ENCODE measurements at places on chromosomes 2 and 18. TPM values are rescaled to one million over a fixed set of nuclear protein-coding genes. Genes with fewer than 3 reads are reported as not detected.

Gene EIF4E2
- 87.1 TPM for total RNA-seq

Gene PROM2
- total RNA-seq, result 1.7 TPM

Gene FBXO48
- 0.63 TPM for total RNA-seq

Gene KLHL14
- not detected for total RNA-seq

Gene RAB6C
- total RNA-seq, result 0.24 TPM

Gene PSMA8
- total RNA-seq, result not detected

Gene IL18R1
- 0.49 TPM for total RNA-seq

Gene SCTR
- not detected for total RNA-seq

Gene SPP2
- not detected for total RNA-seq

Gene CXCR2
- not detected for total RNA-seq

DNA sequence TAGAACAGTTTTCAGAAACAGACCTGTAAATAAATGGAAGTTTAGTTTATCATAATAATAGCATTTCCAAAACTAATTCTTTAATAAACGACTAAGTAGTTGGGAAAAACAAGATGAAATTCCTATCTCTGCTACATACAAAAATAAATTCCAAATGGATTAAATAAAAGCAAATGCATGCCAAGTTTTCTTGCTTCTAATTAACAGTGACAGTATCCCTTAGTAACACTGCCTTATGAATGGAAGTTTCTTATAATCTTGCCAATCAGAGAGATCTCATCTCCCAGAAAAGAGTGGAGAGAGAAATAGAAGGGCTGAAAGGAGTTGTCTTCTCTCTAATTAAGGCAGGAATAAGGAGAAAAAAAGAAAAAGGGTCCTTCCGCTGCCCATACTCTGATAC, 133.9 kb downstream of the GFPT1 start:
- no peak overlapping the region for H3K27ac ChIP-seq
- DNase-seq, result no peak
- no peaks in the 10 kb centered on the region for H3K27me3 ChIP-seq

DNA sequence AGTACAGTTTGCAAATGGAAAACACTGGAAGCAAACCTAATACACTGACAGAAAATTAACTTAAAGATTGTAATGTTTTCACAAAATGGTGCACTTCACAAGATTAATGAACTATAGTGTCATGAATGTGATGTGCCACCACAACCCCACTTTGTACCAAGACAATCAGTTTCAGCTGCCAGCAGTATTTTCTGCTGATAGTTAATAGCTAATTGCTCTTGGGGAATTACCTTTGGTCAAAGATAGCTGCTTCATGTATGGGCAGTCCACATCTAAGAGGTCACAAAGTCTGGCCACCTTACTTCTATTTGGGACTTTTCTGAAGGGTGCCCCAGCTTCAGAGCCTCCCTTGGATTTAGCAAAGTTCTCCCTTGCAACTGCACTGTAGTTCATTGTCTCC, 254.0 kb downstream of the CALCRL start:
- H3K27me3 ChIP-seq, result peaks cover 6% of the 10 kb centered on the region
- no peak for DNase-seq
- H3K4me3 ChIP-seq, result no peak overlapping the region
- peaks cover 2% of the 10 kb centered on the region for H3K36me3 ChIP-seq
- no peak overlapping the region for H3K27ac ChIP-seq

- H3K27me3 ChIP-seq, result no peaks in the 10 kb centered on the region
- H3K36me3 ChIP-seq, result no peaks in the 10 kb centered on the region
- DNase-seq, result no peak
- no peak overlapping the region for H3K27ac ChIP-seq
Measured at GRCh38 chr2:129699781-129700573, 279.5 kb upstream of the RAB6C start.

DNA sequence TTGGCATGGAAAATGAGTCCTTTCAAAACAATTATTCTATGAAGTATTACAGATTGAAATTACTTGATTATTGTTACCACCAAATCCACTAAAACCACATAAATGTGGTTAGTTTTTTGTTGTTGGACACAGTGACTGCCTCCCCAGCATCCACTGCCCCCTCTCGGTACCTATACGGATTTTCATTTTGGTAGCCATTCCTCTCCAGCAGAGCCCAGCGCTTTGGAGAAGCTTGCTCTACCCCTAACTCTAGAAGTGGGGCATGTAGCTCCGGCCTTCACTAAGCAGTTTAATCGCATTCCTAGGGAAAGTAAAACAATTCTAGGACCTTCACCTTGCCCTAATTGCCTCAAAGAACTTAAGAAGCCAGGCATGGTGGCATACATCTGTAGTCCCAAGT, 24.2 kb downstream of the OLA1 start:
- no peak overlapping the region for H3K27ac ChIP-seq
- H3K27me3 ChIP-seq, result no peaks in the 10 kb centered on the region
- no peak for DNase-seq
- no peak overlapping the region for H3K4me3 ChIP-seq

DNA sequence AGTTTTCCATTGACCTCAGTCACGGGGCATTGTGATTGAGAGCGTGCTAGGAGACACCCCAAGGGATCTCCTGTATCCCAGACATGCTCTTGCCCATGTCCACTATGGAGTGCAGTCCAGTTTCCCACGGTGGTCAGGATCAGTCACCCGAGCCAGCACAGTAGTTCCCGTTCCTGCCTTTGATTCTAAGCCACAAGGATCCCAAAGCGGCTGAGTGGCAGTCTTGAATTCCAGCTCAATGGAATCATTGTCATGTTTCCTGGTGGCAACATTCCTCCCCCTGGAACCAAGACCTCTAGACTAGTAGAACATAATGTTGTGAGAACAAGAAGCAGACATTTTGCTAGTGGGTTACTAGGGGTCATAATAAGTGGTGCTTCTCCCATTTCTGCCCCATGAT, 154.3 kb downstream of the SEPTIN10 start:
- peak overlapping the region; percentile 96 for H3K27ac ChIP-seq
- H3K4me1 ChIP-seq, result peaks cover 62% of the 10 kb centered on the region
- H3K36me3 ChIP-seq, result peaks cover 23% of the 10 kb centered on the region
- H3K27me3 ChIP-seq, result no peaks in the 10 kb centered on the region
- no peak overlapping the region for H3K4me3 ChIP-seq

DNA sequence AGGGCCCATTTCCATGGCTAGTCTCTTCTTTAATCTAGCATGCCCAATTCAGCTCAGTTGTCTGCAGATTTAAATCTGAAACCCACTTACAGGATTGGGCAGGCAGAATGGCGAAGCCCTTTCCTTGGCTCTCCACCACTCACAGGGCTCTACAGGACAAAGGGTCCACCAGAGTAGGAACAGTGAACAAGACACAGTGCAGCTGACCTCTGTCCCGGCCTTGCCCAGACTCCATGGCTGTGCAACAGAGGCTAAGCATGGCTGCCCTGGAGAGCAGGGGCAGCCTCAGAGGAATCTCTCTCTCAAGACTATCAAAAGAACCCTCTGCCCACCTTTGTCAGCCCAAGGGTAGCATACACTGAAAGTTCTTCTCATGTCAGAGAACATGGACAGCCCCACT, 9.7 kb upstream of the ATP6V1B1 start:
- peaks cover 18% of the 10 kb centered on the region for H3K36me3 ChIP-seq
- no peaks in the 10 kb centered on the region for H3K27me3 ChIP-seq
- no peak overlapping the region for H3K4me3 ChIP-seq
- peak; percentile 36 for DNase-seq
- no peaks in the 10 kb centered on the region for H3K4me1 ChIP-seq
- no peak overlapping the region for H3K27ac ChIP-seq

DNA sequence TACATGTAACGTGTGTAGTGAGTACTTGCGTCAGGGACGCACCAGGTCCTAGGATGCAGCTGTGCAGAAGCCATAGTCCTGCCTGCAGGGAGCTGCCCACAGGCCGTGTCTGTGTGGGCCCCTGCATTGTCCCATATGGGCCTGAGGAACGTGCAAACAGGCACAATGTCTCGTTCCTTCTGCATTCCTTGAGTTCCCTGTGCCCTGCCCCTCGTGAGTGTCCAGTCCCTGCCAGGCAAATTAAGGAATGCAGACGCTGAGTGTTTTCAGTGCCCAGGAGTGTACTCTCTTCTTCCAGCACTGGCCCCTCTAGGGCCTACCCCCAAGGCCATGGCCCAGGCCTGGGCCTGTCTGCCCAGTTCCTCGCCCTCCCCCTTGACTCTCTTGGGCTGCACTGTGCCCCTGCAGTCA, 61.8 kb downstream of the FAM168B start:
- H3K27me3 ChIP-seq, result no peaks in the 10 kb centered on the region
- peaks cover 2% of the 10 kb centered on the region for H3K36me3 ChIP-seq
- no peak for DNase-seq
- H3K4me1 ChIP-seq, result peaks cover 15% of the 10 kb centered on the region
- H3K27ac ChIP-seq, result peak overlapping the region; percentile 12
- no peak overlapping the region for H3K4me3 ChIP-seq

- H3K36me3 ChIP-seq, result peaks cover 38% of the 10 kb centered on the region
- H3K27me3 ChIP-seq, result no peaks in the 10 kb centered on the region
- no peak for DNase-seq
- H3K27ac ChIP-seq, result peak overlapping the region; percentile 92
- peaks cover 97% of the 10 kb centered on the region for H3K4me1 ChIP-seq
Measured at GRCh38 chr18:48940854-48941611, 9.7 kb downstream of the SMAD7 start.

DNA sequence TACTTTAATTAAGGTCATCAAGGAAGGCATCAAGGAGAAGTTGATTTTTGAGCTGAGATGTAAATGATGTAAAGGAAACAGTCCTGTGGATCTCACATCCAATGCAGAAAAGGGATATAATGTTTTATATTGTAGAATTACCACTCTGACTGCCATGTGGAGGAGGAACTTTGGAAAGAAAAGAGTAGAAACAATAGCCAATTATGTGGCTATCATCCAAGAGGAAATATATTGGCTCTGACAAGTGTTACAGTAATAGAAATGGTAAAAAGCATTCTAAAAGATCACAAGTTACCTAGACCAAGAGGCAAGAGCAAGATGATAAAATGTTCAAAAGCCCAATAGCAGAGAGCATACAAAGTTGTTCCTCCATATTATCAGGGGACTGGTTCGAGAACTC, 26.8 kb downstream of the BARD1 start:
- H3K27me3 ChIP-seq, result no peaks in the 10 kb centered on the region
- H3K27ac ChIP-seq, result no peak overlapping the region
- peaks cover 3% of the 10 kb centered on the region for H3K4me1 ChIP-seq

DNA sequence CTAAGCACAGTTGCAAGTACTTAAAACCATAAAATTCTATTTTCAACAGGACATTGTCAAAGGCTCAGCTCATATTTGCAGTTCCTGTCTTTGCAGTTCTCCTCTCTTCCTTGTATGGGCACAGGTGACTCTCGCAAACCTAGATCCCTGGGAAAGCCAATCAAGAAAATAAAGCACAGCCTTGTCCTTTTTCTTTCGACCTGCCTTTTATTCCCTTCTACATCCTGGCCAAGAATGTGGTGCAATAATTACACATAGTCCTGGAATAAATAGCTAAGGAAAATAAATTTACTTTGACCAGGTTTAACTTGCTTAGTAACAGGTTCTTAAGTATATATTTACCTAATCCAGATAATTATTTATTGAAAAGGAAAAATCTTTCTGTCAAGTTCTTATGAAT, 20.2 kb downstream of the ATG16L1 start:
- H3K4me3 ChIP-seq, result no peak overlapping the region
- H3K27ac ChIP-seq, result no peak overlapping the region
- H3K27me3 ChIP-seq, result no peaks in the 10 kb centered on the region
- DNase-seq, result no peak

DNA sequence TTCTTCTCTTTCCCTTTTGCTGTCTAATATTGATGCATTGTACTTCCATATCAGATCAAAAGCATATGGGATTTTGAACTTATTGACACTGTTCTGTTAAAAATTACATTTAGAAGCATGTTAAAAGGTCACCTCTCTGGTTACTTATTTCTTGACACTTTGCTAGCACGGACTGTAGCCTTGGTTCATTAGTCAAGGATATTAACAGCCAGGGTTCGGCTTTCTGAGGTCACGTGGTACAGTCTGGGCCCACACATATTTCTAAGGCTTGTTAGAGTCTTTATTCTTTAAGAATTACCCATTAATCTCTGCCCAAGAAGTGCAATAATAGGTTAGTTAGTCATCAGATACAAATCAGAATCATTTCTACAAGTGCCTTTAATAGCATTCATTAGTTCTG, 1035.8 kb upstream of the FANCL start:
- no peaks in the 10 kb centered on the region for H3K36me3 ChIP-seq
- no peak for DNase-seq
- H3K4me1 ChIP-seq, result no peaks in the 10 kb centered on the region
- no peak overlapping the region for H3K27ac ChIP-seq
- H3K4me3 ChIP-seq, result no peak overlapping the region

- H3K27me3 ChIP-seq, result no peaks in the 10 kb centered on the region
- H3K36me3 ChIP-seq, result peaks cover 7% of the 10 kb centered on the region
- H3K27ac ChIP-seq, result no peak overlapping the region
- H3K4me1 ChIP-seq, result peaks cover 31% of the 10 kb centered on the region
- no peak overlapping the region for H3K4me3 ChIP-seq
Measured at GRCh38 chr2:159561786-159562185, 54.6 kb downstream of the BAZ2B start.

DNA sequence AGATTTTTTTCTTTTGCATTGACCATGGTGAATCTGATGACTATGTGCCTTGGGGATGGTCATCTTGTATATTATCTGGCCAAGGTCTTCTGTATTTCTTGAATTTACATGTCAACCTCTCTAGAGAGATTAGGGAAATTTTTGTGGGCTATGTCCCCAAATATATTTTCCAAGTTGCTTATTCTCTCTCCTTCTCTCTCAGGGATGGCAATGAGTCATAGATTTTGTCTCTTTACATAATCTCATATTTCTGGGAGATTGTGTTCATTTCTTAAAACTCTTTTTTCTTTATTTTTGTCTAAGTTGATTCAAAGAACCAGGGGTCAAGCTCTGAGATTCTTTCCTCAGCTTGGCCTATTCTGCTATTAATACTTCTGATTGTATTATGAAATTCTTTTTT, 9.9 kb downstream of the GKN2 start:
- H3K4me3 ChIP-seq, result no peak overlapping the region
- H3K36me3 ChIP-seq, result peaks cover 7% of the 10 kb centered on the region
- H3K4me1 ChIP-seq, result peaks cover 15% of the 10 kb centered on the region
- DNase-seq, result no peak
- no peaks in the 10 kb centered on the region for H3K27me3 ChIP-seq
- H3K27ac ChIP-seq, result no peak overlapping the region

DNA sequence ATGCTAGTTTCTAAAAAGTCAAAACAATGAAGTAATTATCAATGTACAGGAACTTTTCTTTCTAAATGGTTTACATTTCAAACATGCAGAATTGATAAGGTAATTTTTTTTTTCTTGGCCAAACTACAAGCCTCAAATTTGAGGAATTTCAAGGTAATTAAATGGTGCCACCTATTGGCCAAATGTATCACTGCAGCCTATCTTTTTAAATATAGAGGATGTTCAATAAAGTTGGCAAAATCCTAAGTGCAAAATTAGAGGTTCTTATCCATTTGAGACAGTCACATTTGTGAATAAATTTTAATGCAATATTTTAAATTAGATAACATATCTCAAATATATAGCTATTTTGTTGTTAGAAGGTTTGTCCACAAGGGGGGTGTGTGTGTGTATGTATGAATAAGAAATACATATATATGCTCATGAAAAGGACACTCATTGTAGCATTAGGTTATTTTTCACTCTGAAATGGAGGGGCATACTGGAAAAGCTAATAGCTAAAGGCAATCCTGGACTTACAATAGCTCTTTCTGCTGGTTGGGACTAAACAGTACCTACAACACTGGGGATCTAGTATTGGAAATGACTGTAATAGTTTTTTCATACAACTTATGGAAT, 26.2 kb downstream of the MMADHC start:
- H3K4me3 ChIP-seq, result no peak overlapping the region
- H3K27ac ChIP-seq, result no peak overlapping the region
- H3K27me3 ChIP-seq, result no peaks in the 10 kb centered on the region
- no peak for DNase-seq
- H3K36me3 ChIP-seq, result no peaks in the 10 kb centered on the region
- H3K4me1 ChIP-seq, result peaks cover 21% of the 10 kb centered on the region

- no peaks in the 10 kb centered on the region for H3K36me3 ChIP-seq
- H3K27me3 ChIP-seq, result peaks cover 9% of the 10 kb centered on the region
- H3K4me1 ChIP-seq, result no peaks in the 10 kb centered on the region
- no peak for DNase-seq
- no peak overlapping the region for H3K4me3 ChIP-seq
Measured at GRCh38 chr2:239644011-239644410, 243.2 kb upstream of the HDAC4 start.
